Left renal pelvis (tissue), 4 donors: ENCODE measurements at places on chromosomes 3 and 15. TPM values are rescaled to one million over a fixed set of nuclear protein-coding genes. Genes with fewer than 3 reads are reported as not detected.

The ISL2 gene
- polyA plus RNA-seq = not detected

The OR5K2 gene
- polyA plus RNA-seq = 0.55 TPM

The SH3GL3 gene
- polyA plus RNA-seq = 9.0 TPM

The GOLGA8J gene
- 0.77 TPM for polyA plus RNA-seq

The CCR1 gene
- 2.6 TPM for polyA plus RNA-seq

The TTLL13 gene
- 0.34 TPM for polyA plus RNA-seq

The TM6SF1 gene
- polyA plus RNA-seq = 2.4 TPM
